ENCODE measurements at places on chromosomes 7 and 10.

DNA sequence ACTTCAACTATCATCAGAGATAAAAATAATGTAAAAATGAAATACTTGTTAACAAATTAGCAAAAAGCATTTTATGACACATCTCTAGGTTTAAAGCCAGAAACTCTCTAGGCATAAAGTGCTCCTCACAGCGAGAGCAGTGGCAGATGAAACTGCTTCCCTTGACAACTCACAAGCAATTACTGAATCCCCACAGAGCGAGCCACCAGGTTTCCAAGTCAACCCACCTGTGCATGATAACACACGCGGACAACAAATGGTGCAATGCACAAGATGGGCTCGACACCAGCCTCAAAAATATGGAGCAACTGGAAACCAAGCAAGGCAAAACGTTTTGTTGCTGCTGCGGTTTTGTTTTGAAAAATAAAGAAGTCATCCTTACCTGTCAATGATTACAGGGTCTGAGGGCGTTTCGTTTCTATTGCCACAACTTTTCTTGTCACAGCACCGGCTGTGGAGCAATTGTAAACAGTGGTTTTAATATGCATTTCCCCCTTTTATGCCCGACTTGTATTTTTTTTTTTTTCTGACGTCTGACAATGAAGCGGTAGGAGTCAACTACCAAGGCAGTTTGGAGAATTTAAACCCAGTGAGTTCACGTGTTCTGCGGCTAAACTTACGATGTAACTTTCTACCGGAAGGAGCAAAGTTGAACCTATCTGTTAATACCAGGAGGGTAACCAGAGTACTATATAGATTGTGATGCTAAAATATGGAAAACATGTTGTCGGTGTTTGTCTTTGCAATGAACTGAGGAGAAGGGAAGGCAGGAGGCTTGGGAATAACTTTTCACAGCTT is 7.0 kb downstream of the EBF3 start:
- peak; percentile 47 for DNase-seq

DNA sequence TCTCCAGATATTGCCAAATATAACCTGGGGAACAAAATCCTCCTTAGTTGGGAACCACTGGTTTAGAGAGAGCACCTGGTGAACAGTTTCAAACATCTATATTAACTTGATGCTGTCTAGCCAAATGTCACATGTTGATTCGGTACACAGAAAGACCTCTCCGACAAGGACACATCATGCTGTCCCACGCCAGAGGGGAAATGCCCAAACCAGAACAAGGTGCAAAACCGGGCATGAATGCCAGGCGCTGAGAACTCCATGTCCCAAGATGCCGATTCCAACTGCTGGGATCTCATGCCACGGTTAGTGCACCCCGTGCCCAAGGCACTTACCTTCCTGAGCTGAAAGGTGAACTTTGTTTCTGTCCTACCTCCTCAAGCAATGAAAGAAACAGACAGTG is 100.8 kb downstream of the SFMBT2 start:
- no peak for DNase-seq

- no peak for DNase-seq
Measured at GRCh38 chr10:96168546-96168945, 38.4 kb downstream of the ZNF518A start.

DNA sequence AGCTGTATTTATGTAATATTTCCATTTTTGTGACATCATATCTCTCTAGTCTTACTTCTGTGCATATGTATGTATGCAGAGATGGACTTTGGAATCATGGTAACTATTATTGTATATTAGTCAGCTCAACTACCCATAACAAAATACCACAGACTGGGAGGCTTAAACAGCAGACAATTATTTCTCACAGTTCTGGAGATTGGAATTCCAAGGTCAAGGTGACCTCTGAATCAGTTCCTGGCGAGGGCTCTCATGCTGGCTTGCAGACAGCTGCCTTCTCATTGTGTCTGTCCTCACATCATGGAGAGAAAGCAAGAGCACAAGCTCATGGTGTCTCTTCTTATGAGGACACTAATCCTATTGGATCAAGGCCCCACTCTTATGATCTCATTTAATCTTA is 79.1 kb downstream of the RAMP3 start:
- DNase-seq = no peak

DNA sequence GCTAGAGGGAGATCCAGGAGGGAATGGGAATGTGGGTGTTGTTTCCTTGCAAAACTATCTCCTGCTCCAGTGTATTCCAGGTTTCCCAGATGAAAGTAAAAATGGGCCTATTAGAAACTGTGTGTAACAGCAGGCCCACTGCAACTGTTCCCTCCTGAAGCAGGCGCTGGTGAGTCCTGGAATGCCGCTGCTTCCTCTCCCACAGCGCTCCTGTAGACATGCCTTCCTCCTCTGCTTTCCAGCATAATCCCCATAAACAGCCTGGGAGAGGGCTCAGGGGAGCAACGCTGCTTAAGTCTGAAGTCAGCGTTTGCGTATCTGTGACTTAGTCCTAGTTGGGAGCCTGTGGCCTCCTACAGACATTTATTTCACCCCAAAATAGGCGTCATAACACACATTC is 551.0 kb upstream of the FOXK1 start:
- DNase-seq = no peak

GRCh38 chr7:1419688-1420087 is 39.6 kb downstream of the MICALL2 start:
- DNase-seq = no peak

- no peak for DNase-seq
Measured at GRCh38 chr7:8668627-8669500, 235.5 kb downstream of the NXPH1 start.

- no peak for DNase-seq
Measured at GRCh38 chr7:88201305-88201704, 18.5 kb downstream of the SRI start.

GRCh38 chr7:50723173-50723572 is 59.5 kb downstream of the GRB10 start:
- no peak for DNase-seq

DNA sequence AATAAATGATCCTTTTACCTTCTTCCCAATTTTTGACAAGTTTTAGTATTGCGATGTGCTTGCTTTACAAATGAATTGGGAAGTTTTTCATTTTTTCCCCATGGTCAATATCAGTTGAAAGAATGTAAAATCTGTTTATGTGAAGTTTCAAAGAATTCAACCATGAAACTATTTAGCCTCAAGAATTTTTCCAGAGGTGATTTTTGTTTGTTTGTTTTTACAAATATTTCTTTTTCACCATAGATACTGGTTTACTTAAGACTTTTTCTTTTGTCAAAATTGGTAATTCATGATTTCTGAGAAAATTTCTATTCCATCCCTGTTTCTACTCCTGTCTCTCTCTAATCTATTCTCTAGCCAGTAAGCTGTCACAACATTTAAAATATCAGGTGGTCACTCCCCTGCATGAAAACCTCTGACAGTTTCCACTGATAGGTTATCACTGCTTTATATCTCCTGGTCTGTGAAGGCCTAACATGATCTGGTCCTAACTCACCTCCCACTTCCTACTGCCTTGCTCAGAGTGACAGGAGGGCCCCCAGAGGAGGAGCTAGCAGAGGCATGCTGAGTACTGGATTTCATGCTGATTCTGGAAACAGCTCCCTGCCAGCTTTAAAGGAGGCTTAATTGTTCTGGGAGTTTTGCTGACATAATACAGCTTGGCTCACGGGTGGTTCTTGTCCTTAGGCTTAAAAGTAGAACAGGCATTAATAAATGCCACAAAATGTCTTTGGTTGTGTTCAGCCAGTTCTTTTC is 7.6 kb upstream of the ARMS2 start:
- DNase-seq = no peak

GRCh38 chr7:50262916-50263690 is 41.4 kb upstream of the IKZF1 start:
- DNase-seq = no peak

DNA sequence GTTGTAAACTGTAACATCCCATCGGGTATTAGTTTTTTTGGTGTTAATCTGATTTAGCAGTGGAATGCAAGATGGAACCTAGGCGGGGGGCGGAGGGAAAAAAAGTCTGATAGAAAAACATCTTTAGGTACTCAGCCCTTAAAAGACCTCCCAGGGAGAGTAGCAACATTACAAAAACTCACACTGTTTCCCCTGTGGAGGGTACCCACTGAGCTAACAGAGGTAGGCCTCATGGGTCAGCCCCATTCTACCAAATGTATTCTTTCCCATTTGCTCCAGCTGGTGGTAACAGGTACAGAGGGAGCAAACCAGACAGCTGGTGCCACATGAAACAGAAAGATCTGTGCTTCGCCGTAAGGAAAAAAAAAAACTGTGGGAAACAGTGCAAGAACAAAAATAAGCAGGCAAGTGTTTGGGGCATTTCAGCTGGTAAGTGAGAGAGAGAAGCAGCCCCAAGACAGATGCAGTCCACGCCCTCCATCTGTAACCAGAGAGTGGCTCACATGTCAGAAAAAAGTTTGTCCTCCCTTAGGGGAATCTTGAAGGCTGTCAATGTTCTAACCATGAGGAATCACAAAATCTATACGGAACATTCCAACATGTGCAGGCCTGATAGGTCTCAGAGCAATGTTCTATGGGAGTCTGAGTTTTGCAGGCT is 65.3 kb downstream of the HOXA1 start:
- DNase-seq = no peak

- DNase-seq = no peak
Measured at GRCh38 chr7:23287612-23288011, 11.5 kb upstream of the MALSU1 start.

GRCh38 chr10:121104476-121105111 is 253.4 kb downstream of the WDR11 start:
- peak; percentile 87 for DNase-seq

- no peak for DNase-seq
Measured at GRCh38 chr10:44974082-44974627, 4.5 kb downstream of the DEPP1 start.
